Naive thymus-derived CD4-positive, alpha-beta T cell (primary cell): ENCODE measurements at places on chromosomes 4 and X. TPM values are rescaled to one million over a fixed set of nuclear protein-coding genes. Genes with fewer than 3 reads are reported as not detected.

Gene GPC4
- total RNA-seq, result 0.20 TPM

Gene SOD3
- not detected for total RNA-seq

Gene SLC39A8
- 15.3 TPM for total RNA-seq

Gene F8A2
- total RNA-seq, result not detected

Gene TGIF2LX
- total RNA-seq, result not detected

Gene CT45A10
- not detected in 2 replicates for total RNA-seq

Gene CTAG1B
- not detected for total RNA-seq

Gene EXOC1L
- not detected for total RNA-seq
